GM06990 (cell line): ENCODE measurements at places on chromosomes 13 and 19.

GRCh38 chr13:27593267-27593666 lies 27.1 kb downstream of the LNX2 start:
- no peak for DNase-seq

- no peak for DNase-seq
Measured at GRCh38 chr13:98342953-98343352, 165.9 kb upstream of the RNF113B start.

- no peak for DNase-seq
Measured at GRCh38 chr13:97194479-97194878, 27.7 kb upstream of the MBNL2 start.

GRCh38 chr13:34672631-34673030 lies 269.4 kb upstream of the NBEA start:
- no peak for DNase-seq

DNA sequence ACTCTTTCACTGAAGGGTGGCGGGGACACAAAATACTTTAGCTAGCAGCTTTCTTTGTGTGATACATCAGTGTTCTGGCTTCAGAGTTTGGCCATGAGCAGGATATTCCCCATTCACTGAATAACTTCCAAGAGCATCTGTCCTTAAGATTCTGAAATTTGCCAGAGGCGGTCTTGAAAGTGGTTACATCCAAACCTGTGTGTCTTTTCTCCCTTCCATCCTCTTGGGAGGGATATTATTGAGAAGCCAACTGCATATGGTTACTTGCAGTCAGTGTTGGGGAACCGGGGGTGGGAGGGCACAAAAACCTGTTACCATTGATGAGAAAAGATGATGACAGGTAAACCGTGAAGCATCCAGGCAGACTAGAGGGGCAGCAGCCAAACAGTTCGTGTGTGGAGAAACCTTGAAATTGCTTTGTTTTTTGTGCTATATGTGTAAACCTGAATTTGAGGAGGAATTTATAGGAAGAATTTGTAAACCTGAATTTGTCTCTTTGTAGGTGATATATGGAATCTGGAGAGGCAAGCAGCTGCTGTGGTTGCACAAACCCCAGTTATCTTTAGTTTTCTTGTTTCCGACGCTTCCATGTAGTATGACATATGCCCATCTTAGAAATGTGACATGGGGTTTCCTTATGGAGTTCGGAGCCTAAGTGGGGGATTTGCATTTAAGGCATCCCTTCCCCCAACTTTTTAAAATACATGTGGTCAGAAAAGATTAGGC lies 104.8 kb downstream of the WDFY2 start:
- no peak for DNase-seq

- DNase-seq, result peak; percentile 52
Measured at GRCh38 chr19:7799640-7800355, 30.2 kb upstream of the EVI5L start.

DNA sequence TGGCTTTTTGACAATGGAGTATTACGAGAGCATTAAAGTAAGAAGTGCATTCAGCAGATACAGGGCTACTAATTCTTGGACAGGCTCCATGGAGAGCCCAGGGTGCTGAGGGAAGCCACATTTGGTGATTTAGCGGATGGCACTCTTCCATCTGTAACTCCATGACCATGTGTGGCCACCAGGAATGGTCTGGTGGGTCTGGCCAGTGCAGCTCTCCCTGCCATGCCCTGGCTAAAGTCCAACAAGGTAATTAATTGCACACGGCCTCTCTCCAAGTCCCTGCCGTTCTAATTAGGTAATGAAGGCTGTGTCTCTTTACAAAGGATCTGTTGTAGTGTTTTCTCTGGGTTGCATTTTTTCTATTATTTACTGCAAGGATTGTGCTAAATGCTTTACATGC lies 4.3 kb upstream of the ZFR2 start:
- DNase-seq, result no peak

- no peak for DNase-seq
Measured at GRCh38 chr13:104086759-104087158, 1020.5 kb upstream of the SLC10A2 start.

GRCh38 chr19:3344608-3345598 lies 21.5 kb upstream of the NFIC start:
- no peak for DNase-seq

DNA sequence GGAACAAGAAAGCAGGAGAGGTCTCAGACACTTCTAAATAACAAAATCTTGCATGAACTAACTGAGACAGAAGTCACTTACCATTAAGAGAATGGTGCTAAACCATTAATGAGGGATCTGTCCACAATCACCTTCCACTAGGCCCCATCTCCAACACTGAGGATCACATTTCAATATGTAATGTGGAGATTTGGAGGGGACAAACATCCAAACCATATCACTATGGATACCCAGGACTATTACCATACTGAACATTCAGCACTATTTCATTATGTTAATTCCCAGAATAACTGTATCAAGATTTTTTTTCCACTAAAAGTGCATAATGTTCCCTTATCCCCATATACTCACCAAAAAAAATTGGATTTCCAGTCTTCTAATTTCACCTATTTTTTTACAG lies 491.8 kb downstream of the LMO7 start:
- DNase-seq, result no peak

DNA sequence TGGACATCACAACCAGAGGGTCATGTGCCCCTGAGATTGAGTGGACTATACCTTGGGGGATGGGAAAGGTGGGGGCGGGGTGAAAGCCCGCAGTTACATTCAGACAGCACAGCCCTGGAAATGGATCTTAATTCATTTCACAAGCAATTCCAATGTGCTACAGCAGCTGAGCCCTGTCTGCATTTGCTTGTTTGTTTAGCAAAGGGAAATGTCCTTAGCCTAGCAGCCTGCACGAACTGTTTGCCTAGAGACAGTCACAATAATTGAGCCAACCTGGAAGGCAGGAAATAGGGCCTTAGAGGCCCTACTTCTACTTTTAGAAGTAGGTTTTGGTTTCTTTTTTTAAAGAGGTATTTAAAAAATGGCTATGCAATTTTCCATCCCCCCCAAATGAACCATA lies 177.3 kb upstream of the KL start:
- DNase-seq, result peak; percentile 41

- DNase-seq, result no peak
Measured at GRCh38 chr13:109390391-109390790, 396.0 kb downstream of the IRS2 start.

DNA sequence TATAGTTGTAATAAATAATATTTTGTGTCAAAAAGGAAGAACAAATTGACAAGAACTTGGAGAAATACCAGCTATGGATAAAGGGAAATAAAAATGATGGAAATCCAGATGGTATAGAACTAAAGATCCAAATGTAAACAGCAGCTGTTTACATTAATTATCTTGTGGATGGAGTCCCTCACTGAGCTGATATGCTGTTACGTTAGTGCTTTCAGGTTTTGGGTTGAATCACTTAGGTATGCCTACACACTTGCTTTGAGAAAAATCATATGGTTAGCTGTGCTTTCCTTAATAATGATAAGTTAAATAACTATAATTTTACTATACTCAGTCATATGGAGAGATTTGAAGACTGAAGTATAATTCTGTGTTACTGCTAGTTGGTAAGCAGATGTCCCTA lies 27.7 kb downstream of the WASF3 start:
- DNase-seq, result no peak

DNA sequence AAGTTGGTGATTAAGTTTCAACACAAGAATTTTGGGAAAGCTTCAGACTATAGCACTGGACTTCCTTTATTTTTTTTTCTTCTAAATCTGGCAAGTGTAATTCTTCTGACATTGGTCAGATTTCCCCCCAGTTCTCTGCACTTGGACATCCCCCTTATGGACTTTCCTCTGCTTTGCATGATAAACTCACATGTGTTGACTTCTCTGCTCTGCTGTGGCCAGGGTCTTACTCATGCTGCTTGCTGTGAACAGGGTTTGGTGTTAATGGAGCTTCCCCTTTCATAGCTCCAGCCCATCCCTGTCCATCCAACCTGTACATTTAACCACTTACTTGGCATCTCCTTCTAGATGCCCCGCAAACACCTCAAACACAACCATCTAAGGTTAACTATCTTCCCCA lies 70.5 kb upstream of the SPATA13 start:
- DNase-seq, result no peak

- no peak for DNase-seq
Measured at GRCh38 chr19:58054901-58055874, 3.9 kb upstream of the ZNF135 start.

DNA sequence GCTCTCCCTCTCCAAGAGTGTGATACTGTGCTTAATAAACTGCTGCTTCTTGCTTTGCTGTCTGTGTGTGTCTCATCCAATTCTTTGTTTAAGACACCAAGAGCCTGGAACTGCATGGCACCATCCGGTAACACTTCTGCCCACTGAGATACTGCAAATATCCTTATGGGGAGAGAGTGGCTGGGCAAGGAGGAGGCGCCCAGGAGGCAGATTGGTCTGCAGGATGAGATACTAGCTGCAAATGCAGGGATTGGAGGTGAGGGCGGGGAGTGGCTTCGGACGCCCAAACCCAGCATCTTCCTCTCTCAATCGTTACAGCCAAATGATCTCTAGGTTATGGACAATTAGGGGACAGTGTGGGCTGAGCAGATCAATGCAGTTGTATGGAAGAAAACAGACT lies 1.7 kb upstream of the SIGLEC7 start:
- no peak for DNase-seq

DNA sequence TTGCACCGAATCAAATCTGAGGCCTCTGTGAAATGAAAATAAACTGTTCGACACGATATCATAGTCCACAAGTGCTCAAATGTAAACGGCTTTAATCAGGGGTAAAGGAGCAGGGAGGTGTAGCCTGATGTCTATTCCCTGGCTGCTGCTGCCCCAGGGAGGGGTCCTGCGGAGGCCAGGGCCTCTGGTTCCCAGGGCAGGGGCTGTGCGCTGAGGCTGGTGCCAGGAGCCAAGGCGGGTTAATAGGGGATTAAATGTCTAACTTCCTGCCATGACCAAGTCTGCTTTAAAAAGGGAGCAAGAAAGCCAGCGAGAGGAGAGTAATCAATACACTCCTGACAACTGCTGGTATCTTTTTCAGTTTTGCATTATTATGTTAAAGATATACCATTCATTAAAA lies 59.4 kb downstream of the ZNF536 start:
- DNase-seq, result no peak

GRCh38 chr13:102814793-102815192 lies 15.9 kb downstream of the BIVM start:
- DNase-seq, result no peak

- no peak for DNase-seq
Measured at GRCh38 chr19:456547-457110, 4.2 kb downstream of the SHC2 start.

DNA sequence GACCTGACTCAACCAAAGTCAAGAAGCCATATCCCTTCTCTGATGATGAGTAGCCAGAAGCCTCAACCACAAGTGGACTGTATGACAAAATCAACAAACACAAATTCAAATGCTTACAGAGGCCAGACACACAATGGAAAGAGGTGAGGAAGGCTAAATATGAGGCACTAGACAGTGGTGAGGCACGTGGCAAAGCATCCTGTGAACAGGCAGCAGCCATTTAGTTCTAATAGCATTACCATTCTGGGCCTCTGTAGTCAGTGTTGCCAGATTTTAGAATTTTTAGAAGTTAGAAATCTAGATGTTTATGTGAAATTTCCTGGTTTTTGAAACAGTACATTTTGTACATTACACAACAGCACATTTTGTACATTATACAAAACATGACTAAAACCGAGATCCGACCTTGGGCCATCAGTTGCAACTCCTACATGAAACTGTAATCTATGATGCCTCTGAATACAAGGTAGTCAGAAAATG lies 403.3 kb downstream of the COG6 start:
- DNase-seq, result peak; percentile 34

DNA sequence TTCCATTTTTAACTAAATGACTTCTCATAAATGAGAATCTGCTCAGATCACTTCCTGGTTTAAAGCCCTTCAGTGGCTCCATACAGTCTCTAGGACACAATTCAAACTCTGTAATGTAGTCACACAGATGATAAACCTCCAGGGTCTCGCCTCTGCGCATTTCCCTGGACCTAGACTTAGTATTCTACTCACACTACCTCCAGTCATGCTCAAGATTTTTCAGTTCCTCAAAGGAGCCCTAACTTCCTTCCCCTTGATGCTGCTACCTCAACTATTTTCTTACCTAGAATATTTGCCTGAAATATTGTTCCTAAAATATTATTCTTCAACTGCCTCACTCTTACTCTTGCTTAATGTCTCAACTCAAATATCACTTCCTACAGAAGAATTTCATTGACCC lies 86.7 kb upstream of the TPP2 start:
- no peak for DNase-seq

DNA sequence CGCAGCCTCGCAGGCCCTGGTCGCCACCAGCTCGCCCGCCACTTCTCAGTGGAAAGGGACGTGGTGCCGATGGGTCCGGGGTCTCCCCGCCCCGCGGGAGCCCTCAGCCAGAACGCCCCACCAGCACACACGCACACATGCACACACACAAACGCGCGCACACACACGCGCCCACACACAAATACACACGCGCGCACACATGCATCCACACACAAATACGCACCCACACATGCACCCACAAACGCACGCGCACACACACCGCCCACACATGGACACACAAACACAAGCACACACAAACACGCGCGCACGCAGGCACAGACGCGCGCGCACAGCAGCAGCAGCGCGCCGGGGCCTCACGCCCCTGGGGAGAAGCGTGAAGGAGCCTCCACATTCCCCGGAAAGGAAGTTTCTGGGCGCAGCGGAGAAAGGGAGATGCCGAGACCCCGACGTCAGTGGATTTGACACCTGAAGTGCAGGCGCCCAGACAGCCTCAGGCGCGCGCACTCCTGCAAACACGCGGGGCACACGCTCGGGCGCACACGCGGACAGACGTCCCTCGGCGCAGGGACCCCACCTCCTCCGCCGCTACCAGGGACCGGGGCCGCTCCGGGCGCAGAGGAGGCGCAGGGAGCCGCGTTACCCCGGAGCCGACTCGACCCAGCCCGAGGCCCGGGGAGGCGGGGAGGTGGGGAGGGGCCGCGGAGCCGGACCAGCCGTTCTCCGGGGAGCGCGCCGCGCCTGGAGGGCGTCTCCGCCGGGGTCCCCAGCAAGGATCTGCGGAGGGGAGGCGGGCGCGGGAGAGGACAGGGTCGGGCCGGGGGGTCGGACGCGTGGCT lies 622 bp downstream of the RASA3 start:
- peak; percentile 60 for DNase-seq
